Inflammatory macrophage (primary cell): ENCODE measurements at places on chromosomes 2 and 18.

DNA sequence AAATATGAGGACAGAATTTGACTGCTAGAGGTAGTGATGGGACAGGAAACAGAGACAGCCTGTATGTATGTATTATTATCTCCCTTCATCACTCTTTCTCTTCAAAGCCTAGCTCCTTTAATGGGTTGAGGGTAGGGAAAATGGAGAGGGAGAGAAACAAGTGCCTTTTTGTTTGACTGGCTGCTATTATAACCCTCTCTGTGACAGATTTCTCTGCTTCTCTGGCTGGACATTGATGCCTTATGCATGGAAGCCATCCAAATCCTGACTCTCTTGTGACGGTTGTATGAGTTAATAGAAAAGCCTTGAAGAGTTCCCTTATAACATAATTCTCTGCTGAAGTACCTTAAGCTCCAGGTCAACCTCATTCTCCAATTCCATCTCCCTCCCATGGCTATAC lies 118.5 kb upstream of the COL5A2 start:
- no peak for DNase-seq

GRCh38 chr18:7272311-7273049 lies 41.6 kb downstream of the LRRC30 start:
- DNase-seq: peak; percentile 81

DNA sequence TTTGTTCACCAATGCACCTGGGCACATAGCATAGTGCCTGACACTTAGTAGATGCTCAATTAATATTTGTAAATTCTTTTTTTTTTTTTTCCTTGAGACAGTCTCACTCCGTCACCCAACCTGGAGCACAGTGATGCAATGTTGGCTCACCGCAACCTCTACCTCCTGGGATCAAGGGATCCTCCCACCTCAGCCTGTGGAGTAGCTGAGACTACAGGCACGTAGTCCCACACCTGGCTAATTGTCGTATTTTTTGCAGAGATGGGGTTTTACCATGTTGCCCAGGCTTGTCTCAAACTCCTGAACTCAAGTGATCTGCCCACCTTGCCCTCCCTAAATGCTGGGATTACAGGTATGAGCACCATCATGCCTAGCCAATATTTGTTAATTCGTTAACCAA lies 23.2 kb upstream of the LPIN2 start:
- no peak for DNase-seq

DNA sequence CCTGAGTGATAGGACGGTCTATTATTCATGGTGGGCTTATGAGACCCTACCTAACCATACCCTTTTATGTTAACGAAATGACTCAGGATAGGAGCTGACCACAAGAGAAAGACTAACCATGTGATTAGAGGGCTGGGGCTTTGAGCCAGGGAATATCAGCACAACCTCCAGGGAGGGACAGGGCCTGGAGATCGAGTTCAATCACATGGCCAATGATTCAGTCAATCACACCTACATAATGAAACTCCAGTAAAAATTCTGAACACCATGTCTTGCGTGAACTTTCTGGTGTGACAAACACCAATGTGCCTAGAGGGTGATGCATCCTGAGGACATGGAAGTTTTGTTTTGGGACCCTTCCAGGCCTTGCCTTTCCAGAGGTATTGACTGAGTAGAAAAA lies 2.2 kb upstream of the TEX51 start:
- DNase-seq: no peak

DNA sequence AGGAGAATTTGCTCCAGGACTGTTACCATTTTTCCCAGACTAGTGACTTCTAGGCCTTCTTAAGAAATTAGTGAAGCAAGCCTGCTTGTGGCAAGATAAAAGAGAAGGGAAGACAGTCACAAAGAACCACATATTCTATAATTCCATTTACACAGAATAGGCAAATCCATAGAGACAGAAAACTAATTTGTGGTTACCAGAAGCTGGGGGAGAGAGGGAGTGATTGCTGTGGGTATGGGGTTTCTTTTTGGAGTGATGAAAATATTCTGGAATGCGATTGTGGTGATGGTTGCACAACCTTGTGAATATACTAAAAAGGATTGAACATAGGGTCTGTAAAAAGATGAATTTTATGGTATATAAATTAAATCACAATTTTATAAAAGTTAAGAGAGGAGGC lies 37.5 kb upstream of the SIX2 start:
- no peak for DNase-seq

DNA sequence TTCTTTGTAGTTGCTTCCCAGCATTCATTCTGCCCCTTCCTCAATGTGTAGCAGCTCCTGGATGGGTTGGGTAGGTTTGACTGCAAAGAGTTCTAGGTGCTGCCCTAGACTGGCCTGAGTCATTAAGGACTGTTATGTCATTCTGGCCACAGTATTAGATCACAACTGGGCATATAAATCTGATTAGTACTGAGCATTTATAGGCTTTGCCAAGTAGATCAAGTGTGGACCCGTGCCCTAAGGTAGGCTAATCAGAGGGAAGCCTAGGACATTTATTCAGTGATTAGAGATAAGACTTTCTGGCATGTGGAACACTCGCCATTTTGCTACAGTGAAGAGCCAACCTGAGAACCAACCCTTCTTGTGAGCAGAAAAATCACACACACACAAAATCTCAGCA lies 2.7 kb downstream of the KATNAL2 start:
- DNase-seq: no peak
